CD4-positive, alpha-beta memory T cell (primary cell): ENCODE measurements at places on chromosomes 4 and X. TPM values are rescaled to one million over a fixed set of nuclear protein-coding genes. Genes with fewer than 3 reads are reported as not detected.

Gene REPS2
- 1.4 TPM for total RNA-seq

Gene GAGE13
- total RNA-seq: not detected

Gene ACE2
- total RNA-seq: not detected

Gene AFF2
- total RNA-seq: 1.0 TPM

Gene SPANXN1
- total RNA-seq: not detected

Gene SMARCA1
- total RNA-seq: 0.26 TPM

- peak; percentile 79 for DNase-seq
These were observed 1.5 kb downstream of the CFAP97 start for GRCh38 chr4:185201977-185202962.

DNA sequence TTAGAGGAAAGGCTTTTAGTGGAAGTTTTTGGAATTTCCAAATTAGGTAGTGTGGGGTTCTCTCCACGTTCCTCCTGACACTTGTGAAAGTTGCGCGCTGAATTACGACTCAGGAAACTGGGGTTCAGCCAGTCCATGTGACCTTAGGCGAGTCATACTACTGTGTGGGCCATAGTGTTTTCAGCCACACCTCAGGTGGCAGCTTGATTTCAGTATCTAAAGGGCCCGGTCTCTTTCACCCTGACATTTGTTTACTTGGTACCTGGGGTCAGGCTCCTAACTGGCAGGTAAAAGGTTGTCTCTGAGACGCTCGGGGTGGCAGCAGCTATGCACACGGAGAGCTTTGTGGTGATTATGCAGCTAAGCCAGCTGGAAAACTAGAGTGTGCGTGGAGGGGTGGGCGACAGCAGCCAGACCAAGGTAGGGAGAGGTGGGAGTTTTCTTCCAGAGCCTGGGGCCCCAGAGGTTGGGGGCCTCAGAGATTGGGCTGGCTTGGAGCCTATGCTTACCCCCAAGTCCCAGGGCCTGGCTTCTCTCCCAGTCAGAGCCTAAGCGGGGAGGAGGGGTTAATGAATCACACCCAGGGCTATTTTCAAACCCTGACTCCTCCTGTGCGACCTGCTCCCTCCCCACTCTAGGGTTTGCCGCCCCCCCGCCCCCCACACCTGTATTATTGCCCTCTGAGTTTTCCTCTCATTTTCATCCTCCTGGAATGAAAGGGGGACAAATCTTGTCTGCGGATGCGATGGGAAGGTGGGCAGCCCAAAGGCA, 47.2 kb downstream of the STARD8 start:
- DNase-seq: no peak

- DNase-seq: no peak
These were observed 185.5 kb downstream of the MGST2 start for GRCh38 chr4:139851133-139851532.

DNA sequence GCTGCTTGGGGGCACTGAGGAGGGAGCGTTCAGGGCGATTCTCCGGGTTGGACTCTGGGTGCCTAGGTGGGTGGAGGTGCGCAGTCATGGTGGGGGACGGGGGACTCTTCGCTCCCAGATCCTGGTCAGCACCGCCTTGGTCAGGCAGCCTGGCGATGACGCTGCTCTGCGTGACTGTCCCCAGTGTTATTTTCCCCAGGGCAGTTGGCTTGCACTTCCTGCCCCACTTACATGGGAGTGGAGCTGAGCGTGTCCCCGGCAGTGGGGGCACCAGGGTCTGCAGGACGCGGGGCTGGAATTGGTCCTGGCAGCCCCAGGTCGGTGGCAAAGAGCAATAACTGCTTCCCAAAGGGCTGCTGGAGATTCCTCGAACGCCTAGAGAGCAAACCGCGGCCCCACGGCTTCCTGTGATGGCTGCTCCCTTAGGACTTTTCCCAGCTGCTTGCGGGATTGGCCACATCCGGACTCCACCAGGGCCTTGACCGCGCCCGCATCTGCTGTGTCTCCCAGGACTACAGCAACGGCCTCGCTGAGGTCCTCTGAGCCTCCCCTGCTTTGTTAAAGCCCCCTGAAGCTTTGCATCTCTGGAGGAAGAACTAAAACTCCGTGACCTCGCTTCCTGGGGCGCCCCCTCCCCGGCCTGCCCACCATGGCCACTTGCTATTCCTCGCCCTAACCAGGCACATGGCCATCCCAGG, 35.3 kb upstream of the GPR78 start:
- no peak for DNase-seq

- no peak for DNase-seq
These were observed 930.7 kb upstream of the PCDH10 start for GRCh38 chr4:132218406-132218805.

- peak; percentile 81 for DNase-seq
These were observed at the start of gene GNL3L for GRCh38 chrX:54529552-54530356. TSS of gene GNL3L (plus strand) at chrX:54530219. CDS start at chrX:54532567, 2,348 bp downstream.

GRCh38 chr4:174425669-174426068, 96.6 kb downstream of the HPGD start:
- DNase-seq: no peak

DNA sequence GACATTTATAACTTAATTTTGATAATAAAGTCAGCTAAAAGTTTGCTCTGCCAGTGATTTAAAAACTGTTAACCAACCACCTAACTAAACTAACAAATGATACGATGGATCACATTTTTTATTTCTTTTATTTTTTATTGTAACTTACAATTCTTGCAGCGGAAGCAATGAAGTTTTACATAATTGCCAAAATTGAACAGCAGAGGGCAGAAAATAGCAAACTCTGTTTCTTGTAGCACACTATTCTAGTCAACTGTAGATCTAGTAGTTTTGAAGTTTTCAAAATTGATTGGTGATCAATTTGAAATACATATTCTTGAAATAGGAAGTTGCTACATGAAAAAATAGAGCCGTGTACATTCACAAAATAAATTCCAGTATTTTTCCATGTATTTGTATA, 2.8 kb upstream of the GRIA2 start:
- no peak for DNase-seq
